ENCODE measurements at places on chromosomes 3 and 15.

GRCh38 chr3:108940166-108940565 lies 13.5 kb downstream of the GUCA1C start:
- no peak for DNase-seq

- no peak for DNase-seq
Measured at GRCh38 chr3:11991751-11992150, 12.4 kb upstream of the SYN2 start.

DNA sequence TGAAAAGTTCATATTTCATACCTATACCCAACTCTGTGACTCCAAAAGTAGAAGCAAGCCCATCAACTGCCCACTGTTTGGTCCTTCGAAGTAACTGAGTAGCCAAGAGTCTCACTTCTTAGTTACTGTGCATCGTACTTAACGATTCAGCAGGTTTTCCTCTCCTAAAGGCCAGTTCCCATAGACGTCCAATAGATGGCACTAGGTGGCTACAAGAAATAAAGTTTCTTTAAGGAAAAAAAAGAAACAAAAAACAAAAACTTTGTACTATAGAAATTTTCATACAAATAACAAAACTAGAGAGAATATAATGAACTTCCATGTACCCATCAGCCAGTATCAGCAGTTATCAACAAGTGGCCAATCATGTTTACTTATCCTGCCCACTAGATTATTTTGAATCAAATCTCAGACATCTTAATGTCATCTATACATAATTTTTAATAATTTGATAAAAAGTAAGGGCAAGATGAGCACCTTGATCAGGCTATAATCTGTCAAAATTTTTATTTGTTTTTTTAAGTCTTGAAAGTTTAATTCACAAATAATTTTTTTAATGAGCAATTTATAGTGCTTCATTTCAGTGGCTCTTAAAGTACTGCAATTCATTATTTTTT lies 63.8 kb upstream of the ACP3 start:
- peak; percentile 24 for DNase-seq

GRCh38 chr3:81530180-81530939 lies 231.1 kb downstream of the GBE1 start:
- DNase-seq = no peak

DNA sequence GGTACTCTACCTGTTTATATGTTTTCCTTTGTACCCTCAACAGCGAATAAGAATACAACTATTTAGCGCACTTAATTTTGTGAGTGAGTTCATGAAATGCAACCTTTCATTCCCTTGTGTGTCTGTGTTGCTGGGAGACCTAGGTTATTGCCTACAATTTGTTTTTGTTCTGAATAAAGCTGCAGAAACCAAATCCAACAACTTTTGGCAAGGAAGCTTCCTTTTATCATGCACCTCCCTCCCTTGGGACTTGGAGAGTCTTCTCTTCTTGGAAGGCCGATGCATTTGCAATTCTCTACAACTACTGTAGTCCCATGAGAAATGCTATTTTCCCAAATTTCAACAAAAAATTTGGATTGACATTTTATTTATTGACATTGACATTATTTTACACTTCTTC lies 1002.4 kb upstream of the CADM2 start:
- no peak for DNase-seq

Data from NCI-H345 (cell line).